ENCODE measurements at places on chromosomes 16 and 17.

GRCh38 chr17:4340914-4341615, 25.4 kb downstream of the UBE2G1 start:
- no peak for DNase-seq

- no peak for DNase-seq
These were observed 62.3 kb downstream of the HS3ST3A1 start for GRCh38 chr17:13539421-13539820.

DNA sequence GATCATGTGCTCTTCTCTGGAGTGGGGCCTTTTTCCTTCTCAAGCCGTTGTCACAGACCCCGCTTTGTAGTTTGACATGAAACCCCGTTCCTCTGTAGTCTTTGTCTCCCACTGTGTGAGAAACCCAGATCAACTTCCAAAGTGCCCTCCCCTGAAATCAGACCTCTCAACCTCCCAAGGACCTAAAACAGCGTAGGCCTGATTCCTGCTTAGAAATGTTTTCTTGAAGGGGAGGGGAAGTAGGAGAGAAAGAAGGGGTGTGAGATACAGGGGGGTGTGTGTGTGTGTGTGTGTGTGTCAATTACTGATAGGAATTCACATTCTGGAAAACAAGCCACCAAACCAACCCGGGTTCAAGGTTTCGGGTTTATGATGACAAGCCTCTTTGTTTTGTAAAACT, 1.4 kb downstream of the UBE2O start:
- DNase-seq = no peak

DNA sequence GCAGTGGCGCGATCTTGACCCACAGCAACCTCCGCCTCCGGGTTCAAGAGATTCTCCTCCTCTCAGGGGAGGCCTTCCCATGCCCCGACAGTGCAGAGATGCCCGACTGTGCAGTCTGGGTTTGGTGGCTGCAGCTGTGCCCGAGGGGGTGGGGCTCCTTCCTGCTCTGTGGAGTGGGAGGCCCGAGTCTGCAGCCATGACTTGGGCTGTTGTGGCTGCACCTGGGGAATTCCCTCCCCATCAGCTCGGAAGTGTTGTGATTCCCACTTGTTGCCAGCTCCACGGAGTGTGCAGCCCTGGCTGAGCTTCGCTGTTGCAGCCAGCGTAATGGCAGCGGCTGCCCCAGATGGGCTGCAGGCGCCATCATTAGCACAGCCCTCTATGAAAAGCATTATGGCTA, 66.4 kb upstream of the SMIM36 start:
- no peak for DNase-seq

GRCh38 chr16:35731341-35732040, 2272.1 kb downstream of the TP53TG3F start:
- no peak for DNase-seq

- no peak for DNase-seq
These were observed 67.7 kb downstream of the ZDHHC7 start for GRCh38 chr16:84943620-84944019.

- no peak for DNase-seq
These were observed 5.8 kb upstream of the ADGRG1 start for GRCh38 chr16:57622361-57623250.

Data from DMS 273 treated with DMSO at 0.1 percent for 48 hours (cell line).